ENCODE measurements at places on chromosomes 11 and 22.
A peak's percentile ranks its signal among the peaks of the same experiment; 100 is the strongest.

DNA sequence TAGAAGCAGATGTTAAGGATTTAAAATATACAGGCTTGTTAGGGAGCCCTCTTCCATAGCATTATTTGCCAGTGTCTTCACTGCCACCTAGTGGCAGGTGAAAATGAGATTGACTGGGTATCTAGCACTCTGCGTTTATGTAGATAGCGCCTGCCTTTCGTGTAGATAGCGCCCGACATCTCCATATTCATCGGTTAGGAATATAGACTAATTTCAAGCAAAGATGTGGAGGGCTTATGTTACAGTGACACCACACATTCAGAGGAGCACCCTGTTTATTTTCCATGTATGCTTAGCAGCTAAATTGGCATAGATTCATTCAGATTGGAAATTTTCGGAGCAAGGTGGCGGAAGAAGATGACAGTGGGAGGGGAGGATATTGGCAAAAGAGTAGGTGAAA is 72.0 kb downstream of the SLC5A12 start:
- DNase-seq, result peak; percentile 69

DNA sequence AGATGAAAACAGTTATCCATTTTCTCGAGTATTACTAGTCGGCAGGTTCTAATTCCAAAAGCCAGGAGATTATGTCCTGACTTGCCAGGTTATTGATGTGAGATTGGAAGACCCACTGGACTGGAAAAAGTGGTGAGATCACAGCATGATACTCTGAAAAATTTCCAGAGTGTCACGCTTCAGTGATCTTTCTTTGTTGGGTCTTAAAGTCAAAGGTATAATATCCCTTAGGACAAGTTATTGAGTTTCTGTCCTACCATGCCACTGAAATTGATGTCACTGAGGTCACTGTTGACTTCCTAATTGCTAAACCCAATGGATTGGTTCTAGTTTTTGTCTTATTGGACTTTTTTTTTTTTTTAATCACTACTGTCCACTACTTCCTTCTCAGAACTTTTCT is 104.5 kb upstream of the GRAMD1B start:
- no peak for DNase-seq

DNA sequence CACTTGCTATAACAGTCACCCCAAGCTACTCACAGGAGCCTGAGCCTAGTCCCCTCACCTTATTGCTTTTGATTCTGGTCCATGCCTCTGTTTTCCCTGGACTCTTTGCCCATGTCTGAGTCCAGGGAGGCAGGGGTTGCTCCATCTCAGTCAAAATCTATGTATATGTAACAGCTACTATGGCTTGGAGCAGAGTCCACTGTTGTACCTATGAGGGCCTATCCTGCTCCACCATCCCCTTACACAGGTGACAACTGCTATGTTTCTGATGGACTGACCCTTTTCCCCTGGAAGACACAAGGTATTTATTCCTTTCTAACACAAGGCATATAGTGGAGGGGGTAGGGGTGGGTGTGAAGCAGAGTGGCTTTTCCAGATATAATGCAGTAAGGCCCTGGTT is 119.6 kb downstream of the VPREB1 start:
- DNase-seq, result no peak

DNA sequence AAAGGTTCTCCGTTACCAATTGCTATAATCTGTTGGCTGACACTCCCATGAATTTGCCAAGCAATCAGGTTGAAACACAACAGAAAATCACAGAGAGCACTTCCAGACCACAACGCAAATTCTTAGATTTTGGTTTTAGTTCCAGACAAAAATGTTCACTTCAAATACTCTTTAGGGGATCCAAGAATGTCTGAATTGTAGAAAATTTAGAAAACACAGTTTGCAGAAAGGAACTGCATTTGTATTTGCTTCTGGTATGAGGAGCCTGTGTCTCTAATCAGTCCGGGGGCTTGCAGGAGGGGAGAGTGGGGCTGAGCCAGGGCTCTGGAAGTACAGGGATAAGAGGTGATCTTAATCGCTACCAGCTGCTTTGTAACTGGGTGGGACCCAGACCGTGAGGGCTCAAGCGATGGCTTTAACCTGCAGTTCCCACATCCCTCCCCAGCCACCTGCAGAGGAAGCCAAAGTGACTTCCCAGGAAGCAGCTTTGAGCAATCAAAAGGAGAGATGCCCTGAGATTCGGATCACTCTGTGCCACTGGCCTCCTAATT is 18.7 kb downstream of the SCUBE2 start:
- no peak for DNase-seq

- peak; percentile 37 for DNase-seq
Measured at GRCh38 chr11:9783986-9784385, 120.1 kb downstream of the SWAP70 start.

GRCh38 chr11:130190371-130190881 is 30.8 kb downstream of the ST14 start:
- no peak for DNase-seq

GRCh38 chr22:41523464-41524221 is 20.6 kb downstream of the POLR3H start:
- DNase-seq, result peak; percentile 62

GRCh38 chr11:36467916-36468315 is 42.2 kb downstream of the TRAF6 start:
- DNase-seq, result no peak

DNA sequence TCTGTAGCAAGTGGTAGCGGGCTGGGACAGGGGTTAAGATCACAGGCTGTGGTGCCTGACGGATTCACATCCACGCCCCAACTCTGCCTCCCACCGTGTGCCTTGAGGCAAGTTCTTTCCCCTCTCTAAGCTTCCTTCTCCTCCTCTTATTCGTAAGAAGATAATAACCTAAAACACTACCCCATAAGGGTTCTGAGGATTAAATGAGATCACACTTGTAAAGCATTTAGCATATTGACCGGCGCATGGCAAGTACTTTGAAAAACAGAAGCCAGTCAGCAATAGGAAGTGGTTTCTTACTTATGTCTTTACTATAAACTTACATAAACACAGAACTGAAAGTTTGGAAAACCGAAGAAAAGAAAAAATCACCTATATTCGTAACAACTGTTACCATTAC is 15.5 kb upstream of the LMO2 start:
- DNase-seq, result no peak

GRCh38 chr22:26398741-26399153 is 30.3 kb upstream of the ASPHD2 start:
- peak; percentile 22 for DNase-seq

DNA sequence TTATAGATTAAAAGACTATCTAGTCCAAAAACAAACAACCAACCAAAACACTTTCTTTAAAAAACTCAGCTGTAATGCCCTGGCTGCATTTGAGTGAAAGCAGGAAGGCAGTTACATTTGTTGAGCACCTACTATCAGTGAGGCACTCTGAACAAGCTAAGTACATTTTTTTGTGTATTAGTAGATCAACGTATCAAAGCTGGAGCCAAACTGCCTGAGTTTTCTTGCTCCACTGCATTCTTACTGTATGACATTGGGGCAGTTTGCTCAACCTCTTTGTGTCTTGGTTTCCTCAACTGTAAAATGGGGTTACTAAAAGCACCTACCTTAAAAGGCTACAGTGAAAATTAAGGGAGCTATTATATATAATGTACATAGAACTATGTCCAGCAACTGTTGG is 22.0 kb downstream of the COA4 start:
- DNase-seq, result no peak

- DNase-seq, result no peak
Measured at GRCh38 chr11:14916403-14916802, 24.4 kb upstream of the CYP2R1 start.

DNA sequence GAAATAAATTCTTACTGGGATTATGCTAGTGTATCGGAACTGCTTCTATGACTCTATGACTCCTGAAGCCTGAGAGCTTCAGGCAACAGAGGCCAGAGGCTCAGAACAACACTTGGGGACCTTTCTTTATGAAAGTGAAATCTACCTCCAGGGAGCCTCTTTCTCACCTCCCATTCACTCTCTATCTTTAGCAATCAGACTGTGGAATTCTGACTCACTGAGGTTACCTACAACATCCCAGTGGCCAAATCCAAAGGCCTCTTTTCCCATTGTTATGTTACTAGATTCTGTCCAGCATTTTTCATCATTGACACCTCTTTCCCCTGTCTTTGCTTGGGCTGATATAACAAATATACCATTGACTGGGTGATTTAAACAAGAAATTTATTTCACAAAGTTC is 14.1 kb upstream of the CYB5R2 start:
- DNase-seq, result no peak

DNA sequence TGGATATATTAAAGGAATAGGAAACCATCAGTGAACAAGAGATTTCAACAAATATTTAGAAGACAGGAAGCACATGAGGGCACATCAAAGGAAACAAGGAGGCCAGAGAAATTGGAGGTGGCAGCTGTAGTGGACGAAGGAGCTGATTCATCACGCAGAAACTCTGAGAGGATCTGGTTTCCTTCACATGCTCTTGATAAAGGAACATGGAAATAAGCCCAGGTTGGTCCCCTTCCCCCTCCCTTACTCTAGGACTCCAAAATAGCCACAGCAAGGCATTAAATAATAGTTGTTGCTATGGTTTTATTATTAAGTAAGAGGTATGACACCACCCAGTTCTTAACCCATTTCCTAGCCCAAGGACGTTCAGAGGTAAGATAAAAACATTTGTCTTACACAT is 11.3 kb downstream of the IZUMO1R start:
- no peak for DNase-seq

GRCh38 chr11:6627762-6628241 is 8.6 kb upstream of the TPP1 start:
- DNase-seq, result no peak
